ENCODE measurements at places on chromosomes 11 and 22. TPM values are rescaled to one million over a fixed set of nuclear protein-coding genes. Genes with fewer than 3 reads are reported as not detected.

DNA sequence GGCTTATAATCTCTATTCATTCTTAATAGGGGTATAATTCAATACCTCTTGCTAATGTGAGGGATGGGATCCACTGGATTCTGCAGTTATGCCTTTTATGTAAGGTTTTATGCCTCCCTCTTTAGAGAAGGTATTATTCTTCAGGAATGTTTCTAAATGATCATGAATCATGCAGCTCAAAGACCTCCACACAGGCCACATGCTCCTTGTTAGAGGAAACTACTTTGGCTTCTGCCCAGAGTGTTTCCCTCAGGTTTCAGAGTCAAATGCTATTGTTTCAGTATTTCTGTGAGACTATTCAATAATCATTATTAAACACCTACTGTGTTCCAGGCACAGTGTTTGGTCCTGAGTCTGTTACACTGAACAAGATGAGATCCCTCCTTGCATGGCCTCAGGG lies 115.9 kb downstream of the RAB38 start:
- DNase-seq: no peak

GRCh38 chr11:115707180-115707905 lies 203.1 kb upstream of the CADM1 start:
- DNase-seq: no peak

- DNase-seq: no peak
Observed at GRCh38 chr11:115298300-115299012, 205.8 kb downstream of the CADM1 start.

- no peak for DNase-seq
Observed at GRCh38 chr11:36092314-36093030, 148.6 kb downstream of the LDLRAD3 start.

GRCh38 chr11:99814738-99815137 lies 794.0 kb downstream of the CNTN5 start:
- DNase-seq: no peak

GRCh38 chr11:100964435-100964834 lies 165.2 kb downstream of the PGR start:
- DNase-seq: no peak

DNA sequence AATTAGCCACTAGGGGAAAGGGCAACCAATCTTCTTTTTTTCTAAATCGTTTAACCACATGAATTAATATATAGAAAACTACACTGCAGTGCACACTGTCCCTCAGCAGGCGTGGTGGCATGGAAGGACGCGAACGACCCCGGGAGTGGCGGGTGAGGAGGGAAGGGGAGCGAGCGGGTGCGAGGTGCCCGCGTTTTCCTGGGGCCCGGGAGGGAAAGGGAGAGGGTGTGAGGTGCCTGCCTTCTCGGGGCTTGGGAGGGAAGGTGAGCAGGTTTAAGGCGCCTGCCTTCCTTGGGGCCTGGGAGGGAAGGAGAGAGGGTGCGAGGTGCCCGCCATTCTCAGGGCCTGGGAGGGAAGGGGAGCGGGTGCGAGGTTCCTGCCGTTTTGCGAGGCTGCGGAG lies 765 bp downstream of the GAB4 start:
- no peak for DNase-seq

DNA sequence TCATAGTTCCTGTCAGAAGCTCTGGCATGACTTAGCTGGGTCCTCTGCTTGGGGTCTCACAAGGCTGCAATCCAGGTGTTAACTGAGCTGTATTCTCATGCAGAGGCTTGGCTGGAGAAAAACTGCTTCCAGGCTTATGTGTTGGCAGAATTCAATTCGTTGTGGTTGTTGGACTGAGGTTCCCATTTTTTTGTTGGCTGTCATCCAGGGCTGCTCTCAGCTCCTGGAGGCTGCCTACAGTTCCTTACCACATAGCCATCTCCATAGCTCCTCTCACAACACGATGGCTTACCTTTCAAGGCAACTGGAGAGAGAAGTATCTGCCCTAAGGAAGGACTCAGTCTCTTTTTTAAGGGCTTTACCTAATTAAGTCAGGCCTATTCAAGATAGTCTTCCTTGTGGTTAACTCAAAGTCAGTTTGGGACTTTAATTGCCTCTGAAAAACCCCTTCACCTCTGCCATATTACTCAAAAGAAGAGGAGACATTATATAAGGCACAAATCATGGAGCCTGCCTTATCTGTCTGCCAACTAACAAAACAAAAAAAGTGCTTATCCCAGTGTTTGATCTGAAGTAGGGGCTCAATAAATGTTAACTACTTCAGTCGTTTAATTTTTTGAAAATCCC lies 35.2 kb downstream of the OR2AG2 start:
- DNase-seq: no peak

- no peak for DNase-seq
Observed at GRCh38 chr11:75205564-75206020, 35.0 kb upstream of the TPBGL start.

- DNase-seq: no peak
Observed at GRCh38 chr11:99080154-99080553, 59.4 kb downstream of the CNTN5 start.

DNA sequence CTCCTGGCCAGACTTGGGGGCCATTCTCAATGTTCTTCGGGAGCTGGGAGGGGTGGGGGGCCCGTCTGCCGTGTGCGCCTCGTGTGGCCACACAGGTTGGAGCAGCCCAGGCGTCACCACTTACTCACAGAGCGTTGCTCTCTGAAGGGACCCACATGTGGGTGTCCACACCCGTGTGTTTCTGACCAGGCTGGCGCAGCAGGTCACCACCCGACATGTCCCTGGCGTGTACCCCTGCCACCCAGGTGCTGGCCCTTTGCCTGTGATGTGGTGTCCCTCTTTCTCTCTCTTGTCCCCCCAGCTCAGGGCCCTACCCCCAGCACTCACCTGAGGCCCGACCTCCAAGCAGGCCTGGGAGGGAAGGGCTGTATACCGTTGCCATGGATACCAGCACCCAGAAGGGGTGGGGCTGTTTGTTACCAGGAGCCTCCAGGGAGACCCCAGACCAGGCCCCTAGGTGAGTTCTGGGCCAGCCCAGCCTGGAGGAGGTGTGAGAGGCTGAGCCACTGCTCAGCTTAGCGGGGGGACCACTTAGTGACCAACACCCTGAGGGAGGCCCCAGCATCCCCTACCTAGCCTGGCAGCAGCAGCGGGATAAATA lies 1.4 kb downstream of the LMNTD2 start:
- no peak for DNase-seq

GGTLC2 gene
- not detected for total RNA-seq

SLN gene
- total RNA-seq: not detected

DNAJB7 gene
- not detected for total RNA-seq

All from CD4-positive, alpha-beta memory T cell (primary cell).